ACHN (cell line): ENCODE measurements at places on chromosomes 16 and 17.

DNA sequence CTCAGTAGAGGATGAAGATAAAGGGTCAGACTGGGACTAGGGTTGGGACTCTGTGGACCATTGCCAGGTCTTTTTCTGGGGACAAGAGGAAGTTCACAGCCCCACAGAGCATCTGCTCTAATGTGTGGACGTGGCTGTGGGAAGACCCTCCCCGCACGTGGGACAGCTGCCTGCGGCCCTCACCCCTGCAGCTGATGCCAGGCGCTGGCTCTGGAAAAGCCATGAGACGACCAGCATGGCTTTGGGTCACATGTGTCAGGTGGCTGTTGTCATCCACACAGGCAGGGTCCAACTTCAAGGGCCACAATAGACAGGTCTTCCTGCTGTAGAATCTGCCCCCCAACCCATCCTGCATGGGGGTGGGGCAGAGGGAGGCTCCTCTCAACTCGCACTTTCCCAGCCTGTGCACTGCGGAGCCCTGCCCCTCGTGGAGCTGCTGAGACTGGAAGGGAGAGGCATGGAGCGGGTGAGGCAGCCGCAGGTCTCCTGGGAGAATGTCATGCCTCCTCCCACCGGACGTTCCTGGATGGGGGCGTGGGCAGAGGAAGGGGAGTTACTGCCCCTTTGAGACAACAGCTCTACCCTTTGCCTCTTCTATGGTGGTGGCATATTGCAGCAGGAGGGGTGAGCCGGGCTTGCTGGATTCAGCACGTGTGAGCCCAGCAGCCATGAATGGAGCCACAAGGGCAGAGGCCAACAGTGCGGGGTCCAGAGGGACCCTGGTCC lies 53.4 kb downstream of the PIMREG start:
- DNase-seq, result no peak

GRCh38 chr16:3536271-3536731 lies 35.5 kb downstream of the CLUAP1 start:
- no peak for DNase-seq

DNA sequence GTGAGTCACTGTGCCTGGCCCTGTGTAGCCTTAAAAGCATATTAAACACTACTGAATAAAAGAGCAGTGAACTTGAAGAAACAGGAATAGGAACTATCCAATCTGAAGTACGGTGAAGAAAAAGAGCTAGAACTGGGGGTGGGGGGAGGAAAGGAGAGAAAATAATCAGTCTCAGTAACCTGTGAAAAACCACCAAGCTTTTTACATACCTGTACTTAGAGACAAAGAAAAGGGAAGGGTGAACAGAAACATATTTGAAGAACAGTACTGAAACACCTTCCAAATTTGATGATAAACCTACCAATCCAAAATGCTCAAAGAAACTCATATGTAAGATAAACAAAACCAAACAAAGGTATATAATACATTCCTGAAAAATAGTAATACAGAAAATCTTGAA lies 77.5 kb downstream of the USP32 start:
- DNase-seq, result no peak

DNA sequence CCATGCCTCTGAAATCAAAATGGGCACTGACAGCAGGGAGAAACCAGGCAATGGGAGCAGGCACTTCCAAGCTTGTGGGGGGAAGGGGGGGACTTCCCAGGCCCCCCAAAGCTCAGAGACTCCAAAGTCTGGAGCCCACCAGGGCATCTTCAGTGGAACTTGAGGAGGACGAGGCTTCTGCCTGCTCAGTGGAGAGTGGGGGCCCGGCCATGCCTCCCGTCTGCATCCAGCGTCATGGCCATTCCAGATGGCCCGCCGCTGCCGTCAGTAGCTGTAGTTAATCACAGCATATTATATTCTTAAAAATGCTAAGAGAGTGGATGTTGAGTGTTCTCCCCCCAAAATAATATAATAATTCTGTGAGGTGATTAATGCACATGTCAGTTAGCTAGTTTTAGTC lies 315.2 kb downstream of the KCNJ2 start:
- no peak for DNase-seq

GRCh38 chr17:14744761-14745473 lies 444.0 kb downstream of the HS3ST3B1 start:
- no peak for DNase-seq

- no peak for DNase-seq
Measured at GRCh38 chr16:31529937-31530312, 2.2 kb downstream of the AHSP start.

DNA sequence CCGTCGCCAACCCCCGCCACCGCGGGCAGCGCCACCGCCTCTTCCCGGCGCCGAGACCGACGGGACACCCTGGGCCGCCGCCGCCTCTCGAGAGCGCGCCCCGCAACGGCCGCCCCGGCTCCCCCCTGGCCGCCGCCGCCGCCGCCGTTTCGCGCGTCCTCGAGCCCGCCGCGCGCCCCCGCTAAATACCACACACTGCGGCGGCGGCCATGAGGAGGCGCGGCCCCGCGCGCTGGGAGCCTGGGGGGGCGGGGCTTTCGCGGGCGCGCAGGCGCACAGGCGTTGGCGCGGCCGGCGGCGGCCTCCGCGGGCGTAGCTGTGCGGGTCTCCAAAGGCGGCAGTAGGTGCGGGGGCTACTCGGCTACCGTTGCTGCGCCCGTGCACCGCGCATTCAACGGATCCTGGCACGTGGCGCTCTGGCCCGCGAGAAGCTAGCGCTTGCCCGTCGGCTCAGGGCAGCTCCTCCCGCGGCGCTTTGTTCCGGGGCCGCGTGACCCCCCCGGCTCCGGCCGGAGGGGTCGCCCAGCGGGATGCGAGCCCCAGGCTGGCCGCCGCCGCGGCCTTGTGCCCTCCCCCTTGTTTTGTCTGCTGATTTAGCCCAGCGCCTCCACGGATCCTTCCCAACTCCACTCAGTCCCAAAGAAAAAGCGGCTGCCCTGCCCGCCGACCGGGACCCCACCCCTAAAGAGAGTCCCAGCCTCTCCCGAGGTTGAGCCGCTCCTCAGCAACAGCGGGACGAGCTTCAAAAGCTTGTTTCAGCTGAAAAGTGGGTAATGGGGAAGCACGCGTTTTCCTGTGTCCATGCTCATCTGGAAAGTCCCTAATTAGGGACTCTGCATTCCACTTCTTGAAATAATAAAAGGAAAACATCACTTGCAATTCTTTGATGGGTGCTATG lies at the start of gene SIAH1:
SIAH1 (minus strand) TSS at position 161 of the 898 bp plus-strand sequence. CDS start 22,985 bp downstream, outside the sequence.
- DNase-seq, result peak; percentile 86

- no peak for DNase-seq
Measured at GRCh38 chr17:8563981-8564602, 66.4 kb downstream of the MYH10 start.

GRCh38 chr17:51050291-51051033 lies 70.2 kb downstream of the SPAG9 start:
- no peak for DNase-seq

DNA sequence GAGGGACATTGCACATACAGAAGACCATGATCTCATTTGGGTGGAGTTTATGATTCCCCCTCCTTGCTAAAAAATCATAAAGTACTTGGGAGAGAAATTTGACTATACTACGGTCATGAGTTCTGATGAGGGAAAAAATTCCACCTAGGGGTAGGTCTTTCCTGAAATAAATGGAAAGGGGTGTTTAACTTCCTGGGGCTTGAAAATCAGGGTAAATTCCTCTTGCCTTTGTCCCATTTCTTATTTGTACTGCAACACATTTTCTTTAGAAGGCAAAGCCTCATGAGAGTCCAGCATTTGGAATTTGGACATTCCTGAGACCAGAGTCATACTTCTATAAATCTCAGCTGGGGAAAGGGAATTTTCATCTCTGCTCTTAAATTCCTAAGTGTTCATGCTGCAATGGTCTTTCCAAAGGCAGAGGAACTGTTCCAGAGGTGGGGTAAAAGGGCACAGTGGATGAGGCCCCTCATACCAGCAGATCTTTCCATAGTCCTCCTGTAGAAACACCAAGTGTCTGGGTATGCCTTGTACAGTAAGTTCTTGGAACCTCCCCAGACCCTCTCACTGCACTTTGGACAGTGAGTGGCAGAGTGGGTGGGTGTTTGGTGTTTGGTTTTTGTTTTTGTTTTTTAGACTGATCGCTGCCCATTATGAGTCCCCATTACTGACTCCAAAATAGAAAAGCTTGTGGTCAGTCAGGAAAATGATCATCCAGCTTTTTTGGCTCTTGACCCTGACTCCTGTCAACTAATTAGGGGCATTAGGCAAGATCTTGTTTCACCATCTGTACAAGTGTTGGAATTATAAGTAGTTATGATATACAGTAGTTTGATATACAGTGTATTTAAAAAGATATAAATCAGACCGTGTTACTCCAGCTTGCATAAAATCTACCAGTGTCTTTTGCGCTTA lies 6.0 kb downstream of the LYRM1 start:
- peak; percentile 88 for DNase-seq

DNA sequence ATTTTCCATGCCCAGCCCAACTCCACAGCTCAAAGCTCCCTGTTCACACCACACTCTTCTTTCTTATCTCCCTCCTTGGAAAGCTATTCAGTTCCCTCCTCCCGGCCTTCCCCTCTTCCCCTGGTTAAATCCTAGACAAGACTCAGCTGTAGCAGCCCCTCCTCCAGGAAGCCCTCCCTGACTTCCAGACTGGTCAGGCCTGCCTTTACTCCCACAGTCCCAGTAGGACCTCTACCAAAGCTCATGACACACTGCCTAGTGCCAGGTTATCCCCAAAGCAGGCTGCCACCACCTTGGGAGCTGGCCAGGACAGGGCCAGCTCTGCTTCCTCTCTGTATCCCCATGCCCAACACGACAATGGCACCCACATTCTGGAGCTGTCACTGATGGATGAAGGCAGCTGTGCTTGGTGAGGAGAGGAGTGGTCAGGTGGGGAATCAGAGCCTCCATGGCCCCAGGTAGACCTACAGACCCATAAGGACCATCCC lies 50.0 kb downstream of the BEAN1 start:
- DNase-seq, result no peak

GRCh38 chr16:68287276-68288251 lies 23.2 kb downstream of the SLC7A6OS start:
- DNase-seq, result peak; percentile 55

DNA sequence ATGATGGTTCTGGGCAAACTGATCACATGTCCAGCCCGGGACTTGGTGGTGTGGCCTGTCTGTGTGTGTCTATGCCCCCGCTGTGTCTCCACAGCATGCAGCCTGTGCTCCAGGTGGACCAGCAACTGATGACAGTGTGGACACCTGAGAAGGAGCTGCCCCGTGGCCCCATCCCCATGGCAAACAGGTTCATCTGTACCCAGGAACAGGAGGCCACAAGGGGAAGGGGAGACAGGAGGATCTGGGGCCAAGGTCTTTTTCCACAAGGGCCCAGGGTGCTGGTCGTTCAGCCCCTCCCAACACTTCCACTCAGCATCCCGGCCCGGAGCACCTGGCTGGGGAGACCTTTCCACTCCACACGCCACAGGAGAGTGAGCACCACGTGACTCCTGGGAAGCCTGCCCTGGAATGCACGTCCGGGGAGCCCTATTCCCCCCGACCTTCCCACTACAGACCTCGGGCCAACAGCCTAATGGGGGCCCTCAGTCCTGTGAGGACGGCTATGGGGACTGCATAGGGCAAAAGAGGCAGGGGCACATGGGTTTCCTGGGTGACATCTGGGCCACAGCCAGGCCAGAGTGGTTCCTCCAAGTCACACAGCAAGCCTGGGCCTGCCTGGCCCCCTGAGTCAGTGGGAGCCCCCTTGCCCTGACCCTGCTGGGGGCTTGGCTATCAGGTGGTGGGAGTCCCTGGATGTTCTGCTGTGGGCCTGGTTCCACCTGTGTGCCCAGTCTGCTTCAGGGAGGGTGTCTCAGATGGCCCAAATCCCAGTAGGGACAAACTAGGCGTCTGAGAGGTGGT lies 20.8 kb upstream of the NXPH3 start:
- DNase-seq, result no peak

- no peak for DNase-seq
Measured at GRCh38 chr17:14429084-14429483, 128.2 kb downstream of the HS3ST3B1 start.

DNA sequence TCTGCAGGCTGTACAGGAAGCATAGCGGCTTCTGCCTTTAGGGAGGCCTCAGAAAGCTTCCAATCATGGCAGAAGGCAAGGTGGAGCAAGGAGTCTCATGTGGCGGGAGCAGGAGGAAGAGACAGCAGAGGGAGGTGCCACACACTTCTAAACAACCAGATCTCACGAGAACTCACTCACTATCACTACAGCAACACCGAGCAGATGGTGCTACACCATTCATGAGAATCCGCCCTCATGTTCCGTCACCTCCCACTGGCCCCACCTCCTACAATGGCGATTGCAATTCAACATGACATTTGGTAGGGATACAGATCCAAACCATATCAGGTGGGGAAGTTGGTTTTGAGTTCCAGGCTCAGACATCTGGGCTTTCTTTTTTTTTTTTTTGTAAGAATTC lies 31.9 kb upstream of the NUDT7 start:
- DNase-seq, result no peak

DNA sequence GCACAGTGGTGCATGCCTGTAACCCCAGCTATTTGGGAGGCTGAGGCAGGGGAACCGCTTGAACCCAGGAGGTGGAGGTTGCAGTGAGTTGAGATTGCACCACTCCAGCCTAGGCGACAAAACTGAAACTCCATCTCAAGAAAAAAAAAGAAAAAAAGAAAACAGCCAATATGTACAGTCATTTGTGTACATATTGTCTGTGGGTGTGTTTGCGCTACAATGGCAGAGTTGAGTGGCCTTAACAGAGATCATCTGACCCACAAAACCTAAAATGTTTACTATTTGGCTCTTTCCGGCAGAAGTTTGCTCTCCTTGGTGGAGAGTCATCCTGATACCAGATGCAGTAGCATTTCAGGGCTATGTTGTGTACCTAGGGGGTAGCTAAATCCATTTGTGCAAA lies 57.9 kb downstream of the ARSG start:
- no peak for DNase-seq

GRCh38 chr17:1736348-1737281 lies 6.1 kb upstream of the SERPINF2 start:
- peak; percentile 44 for DNase-seq

DNA sequence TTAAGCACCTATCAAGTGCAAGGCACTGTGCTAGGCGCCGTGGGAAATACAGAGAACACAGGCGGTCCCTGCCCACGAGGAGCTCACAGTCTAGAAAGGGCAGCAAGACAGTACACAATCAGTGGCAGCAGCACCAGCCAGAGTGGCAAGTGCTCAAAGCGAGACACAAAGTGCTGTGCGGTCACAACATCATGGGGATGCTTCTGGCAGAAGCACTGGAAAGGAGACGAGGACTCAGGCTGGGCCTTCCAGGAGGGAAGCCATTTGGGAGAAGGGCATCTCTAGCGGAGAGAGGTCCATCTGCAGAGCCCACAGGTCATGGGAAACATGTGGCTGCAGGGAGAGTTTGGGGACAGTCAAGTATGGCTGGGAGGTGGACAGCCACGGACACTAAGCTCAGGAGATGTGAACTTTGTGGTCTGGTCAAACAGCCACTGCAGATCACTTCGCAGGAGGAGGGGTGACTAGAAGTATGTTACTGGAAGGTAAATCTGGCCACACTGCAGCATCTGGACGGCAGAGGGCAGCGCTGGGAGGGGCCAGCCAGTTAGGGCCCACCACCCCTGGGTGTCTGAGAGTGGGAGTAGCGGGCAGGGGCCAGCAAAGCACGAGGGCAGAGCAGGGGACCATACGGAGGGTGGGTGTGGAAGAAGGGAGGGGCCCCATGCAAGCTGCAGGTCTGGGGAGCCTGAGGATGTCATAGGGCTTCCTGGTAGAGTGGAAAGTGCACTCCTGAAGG lies 71.1 kb downstream of the N4BP1 start:
- no peak for DNase-seq

- no peak for DNase-seq
Measured at GRCh38 chr17:68310152-68310551, 18.9 kb downstream of the ARSG start.
